ENCODE measurements at places on chromosomes 7 and 10. TPM values are rescaled to one million over a fixed set of nuclear protein-coding genes. Genes with fewer than 3 reads are reported as not detected.

Gene LARP4B
- 52.3 TPM for total RNA-seq

DNA sequence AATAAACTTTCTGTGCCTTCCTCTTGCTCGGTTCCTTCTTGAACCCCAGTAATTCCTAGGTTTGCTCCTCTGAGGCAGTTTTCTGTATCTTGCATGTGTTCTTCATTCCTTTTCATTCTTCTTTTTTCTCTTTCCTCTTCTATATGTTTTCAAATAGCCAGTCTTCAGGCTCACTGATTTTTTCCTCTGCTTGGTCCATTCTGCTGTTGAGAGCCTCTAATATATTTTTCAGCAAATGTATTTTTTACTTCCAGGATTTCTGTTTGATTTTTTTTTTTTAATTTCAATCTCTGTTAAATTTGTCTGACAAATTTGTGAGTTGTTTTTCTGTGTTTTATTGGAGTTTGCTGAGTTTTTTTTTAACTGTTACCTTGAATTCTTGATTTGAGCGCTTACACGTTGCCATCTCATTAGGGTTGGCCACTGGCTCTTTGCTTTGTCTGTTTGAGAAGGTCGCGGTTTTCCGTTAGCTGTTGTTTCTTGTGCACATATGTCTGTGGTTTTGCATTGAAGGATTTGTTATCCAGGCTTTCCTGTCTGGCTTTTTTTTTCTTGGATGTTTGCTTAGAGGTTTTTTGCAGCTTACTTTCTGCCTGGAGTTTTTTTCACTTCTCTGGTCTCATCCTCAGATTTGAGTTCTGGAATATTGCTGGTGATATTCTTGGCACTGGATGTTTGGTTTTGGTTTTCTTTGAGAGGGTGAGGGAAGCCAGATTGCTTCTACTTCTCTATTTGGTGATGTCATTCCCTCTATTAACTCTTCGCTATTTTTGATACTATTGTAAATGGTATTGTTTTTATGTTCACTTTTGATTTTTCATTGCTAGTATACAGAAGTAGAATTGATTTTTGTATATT is 12.7 kb downstream of the SPRN start:
- H3K27me3 ChIP-seq: no peaks in the 10 kb centered on the region
- no peaks in the 10 kb centered on the region for H3K4me1 ChIP-seq

- H3K27me3 ChIP-seq: no peaks in the 10 kb centered on the region
- H3K36me3 ChIP-seq: no peaks in the 10 kb centered on the region
- H3K4me3 ChIP-seq: no peak overlapping the region
- no peak overlapping the region for H3K27ac ChIP-seq
- no peak for DNase-seq
- H3K4me1 ChIP-seq: no peaks in the 10 kb centered on the region
Measured at GRCh38 chr7:102991540-102992214, 78.9 kb downstream of the LRRC17 start.

Gene TAC1
- total RNA-seq: 8.7 TPM

- DNase-seq: no peak
- H3K36me3 ChIP-seq: no peaks in the 10 kb centered on the region
- H3K4me1 ChIP-seq: no peaks in the 10 kb centered on the region
Measured at GRCh38 chr7:68376131-68376661, 1222.1 kb upstream of the AUTS2 start.

GRCh38 chr10:65518379-65518778 is 1407.5 kb upstream of the LRRTM3 start:
- no peak overlapping the region for H3K4me3 ChIP-seq
- H3K27me3 ChIP-seq: no peaks in the 10 kb centered on the region

DNA sequence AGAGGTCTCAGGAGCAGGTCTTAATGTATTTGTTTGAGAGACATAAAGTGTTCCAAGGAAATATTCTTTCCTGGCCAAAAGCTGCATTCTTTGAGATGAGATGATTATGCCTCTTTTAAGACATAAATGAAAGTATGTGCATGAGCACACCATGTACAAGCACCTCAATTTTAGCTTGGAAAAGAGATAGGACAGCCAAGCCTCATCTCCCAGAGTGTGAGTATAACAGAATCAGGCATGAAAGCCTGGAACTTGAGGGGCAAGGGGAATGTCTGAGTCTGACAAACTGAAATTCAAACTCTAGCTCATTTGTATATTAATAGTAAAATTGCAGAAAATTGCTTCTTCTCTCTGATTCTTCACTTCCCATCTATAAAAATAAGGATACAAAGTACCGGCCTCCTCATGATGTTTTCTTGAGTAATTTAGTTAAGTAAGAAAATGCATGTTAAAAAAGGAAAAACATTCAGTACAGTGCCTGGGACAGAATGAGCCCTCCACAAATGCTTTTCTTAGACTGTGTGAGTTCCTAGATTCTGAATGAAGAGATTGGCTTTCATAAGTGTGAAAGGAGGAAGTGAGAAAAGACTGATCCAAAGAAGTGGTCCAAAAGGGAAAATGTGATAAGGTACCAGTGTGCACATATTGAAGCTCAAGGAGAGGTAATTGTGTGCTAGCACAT is 1260.9 kb upstream of the SORCS1 start:
- no peak for DNase-seq
- no peaks in the 10 kb centered on the region for H3K36me3 ChIP-seq
- H3K4me3 ChIP-seq: no peak overlapping the region
- no peaks in the 10 kb centered on the region for H3K4me1 ChIP-seq
- H3K27ac ChIP-seq: no peak overlapping the region
- no peaks in the 10 kb centered on the region for H3K27me3 ChIP-seq

All from GM23338 (cell line).